C1 segment of cervical spinal cord (tissue), 14 donors: ENCODE measurements at places on chromosomes 3 and 15.

DNA sequence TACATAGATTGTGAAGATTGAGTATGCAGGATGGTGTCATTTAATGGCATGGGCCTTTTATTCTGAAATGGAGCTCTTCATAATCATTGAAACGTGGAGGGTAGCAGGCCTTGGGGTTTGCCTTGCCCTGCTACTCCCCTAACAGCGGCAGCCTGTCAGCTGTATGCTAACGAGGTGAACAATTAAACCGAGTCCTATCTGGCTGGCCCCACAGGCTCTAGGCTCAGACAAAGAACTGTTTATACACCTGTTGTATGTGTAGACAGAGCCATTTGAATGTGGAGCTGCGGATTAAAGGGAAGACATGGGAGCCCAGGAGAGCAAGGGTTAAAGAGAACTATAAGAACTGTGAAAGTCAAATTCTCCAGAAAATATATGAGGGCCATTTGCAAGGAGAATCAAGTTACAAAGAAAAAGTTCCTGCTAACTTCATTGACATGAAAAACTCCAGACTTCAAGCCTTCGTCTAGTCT lies 116.7 kb upstream of the CGNL1 start:
- no peak for DNase-seq

DNA sequence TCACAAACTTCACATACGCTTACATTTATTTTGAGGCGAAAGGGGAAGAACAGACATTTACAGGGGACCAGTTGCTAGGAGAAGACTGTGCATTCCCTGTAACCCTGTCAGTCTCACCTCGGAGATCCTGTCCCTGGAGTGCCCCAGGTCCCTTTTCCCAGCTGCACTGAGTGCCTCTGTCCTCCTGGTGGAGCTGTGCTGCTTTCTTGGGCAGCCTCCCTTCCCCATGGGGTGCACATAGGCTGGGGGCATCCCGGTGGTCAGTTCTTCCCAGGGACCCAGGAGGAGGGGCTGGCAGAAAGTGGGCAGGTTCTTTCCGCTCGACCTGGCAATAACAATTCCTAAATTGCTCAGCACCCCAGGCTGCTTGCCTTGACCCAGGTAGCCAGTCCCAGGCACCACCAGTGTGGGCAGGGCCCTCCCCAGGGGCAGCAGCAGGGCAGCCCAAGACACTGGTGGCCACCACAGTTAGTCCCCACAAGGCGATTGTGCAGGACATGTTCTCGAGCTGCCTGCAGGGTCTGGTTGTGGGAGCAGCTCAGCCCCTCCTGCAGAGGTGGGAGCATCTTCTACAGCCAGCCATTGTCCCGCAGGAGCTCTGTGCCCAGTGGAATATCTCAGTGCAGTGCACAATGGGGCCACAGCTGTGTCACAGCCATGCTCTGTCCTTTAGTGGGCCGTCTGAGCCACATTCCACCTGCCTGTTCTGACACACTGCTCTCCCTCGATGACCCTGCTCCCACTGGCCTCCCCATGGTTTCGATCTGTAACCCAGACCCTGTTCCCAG lies 36.3 kb downstream of the APBA2 start:
- no peak for DNase-seq

DNA sequence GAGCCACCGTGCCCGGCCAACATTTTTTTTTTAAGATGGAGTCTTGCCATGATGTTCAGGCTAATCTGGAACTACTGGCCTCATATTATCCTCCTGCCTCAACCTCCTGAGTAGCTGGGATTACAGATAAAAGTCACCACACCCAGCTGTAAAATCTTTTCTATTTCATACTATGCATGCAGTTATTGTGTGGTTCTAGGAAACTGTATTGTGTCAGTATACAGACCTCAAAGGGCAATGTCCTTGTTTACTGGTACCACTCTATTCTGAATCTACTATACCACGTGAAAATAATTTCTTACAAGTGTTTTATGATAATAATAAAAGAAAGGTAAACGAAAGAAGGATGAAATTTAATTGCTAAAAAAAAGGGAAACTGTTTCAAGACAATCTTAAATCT lies 123.5 kb upstream of the PTX3 start:
- DNase-seq: no peak

- DNase-seq: no peak
Measured at GRCh38 chr15:34109797-34110663, 8.1 kb downstream of the PGBD4 start.

GRCh38 chr3:182215881-182216280 lies 504.2 kb downstream of the SOX2 start:
- no peak for DNase-seq

DNA sequence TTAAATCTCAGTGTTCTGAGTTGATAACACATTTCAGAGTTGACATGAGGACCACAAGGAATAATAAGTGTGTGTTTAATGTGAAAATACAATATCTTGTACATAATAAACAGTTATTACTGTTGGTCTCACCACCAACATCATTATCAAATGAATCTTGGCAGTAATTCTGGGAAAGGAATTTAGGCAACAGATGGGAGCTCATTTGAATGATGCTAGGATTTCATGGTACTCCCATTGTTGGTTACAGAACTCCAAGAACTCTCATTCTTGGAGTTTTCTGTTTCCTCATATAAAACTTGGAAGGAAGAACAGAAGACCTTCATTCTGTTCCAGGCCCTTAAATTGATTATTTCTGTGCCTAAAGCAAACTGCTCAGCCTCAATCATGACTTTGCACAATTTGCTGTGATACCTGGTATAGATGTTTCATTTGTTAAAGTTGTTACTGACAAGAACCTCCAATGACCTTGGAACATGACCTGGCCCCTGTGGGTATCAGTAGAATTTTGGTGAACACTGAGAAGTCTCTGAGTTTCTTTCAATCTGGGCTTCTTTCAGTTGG lies 385.8 kb downstream of the LPP start:
- DNase-seq: no peak

- DNase-seq: peak; percentile 38
Measured at GRCh38 chr3:177041021-177041729, 156.1 kb downstream of the TBL1XR1 start.

GRCh38 chr3:58353722-58354553 lies 21.2 kb downstream of the PXK start:
- no peak for DNase-seq

- peak; percentile 8 for DNase-seq
Measured at GRCh38 chr3:16304061-16305010, 39.3 kb downstream of the OXNAD1 start.

- DNase-seq: no peak
Measured at GRCh38 chr3:40083066-40083465, 226.4 kb upstream of the EIF1B start.

- no peak for DNase-seq
Measured at GRCh38 chr15:61227269-61227949, 1.7 kb downstream of the RORA start.

- no peak for DNase-seq
Measured at GRCh38 chr15:58352026-58352929, 79.5 kb upstream of the LIPC start.

DNA sequence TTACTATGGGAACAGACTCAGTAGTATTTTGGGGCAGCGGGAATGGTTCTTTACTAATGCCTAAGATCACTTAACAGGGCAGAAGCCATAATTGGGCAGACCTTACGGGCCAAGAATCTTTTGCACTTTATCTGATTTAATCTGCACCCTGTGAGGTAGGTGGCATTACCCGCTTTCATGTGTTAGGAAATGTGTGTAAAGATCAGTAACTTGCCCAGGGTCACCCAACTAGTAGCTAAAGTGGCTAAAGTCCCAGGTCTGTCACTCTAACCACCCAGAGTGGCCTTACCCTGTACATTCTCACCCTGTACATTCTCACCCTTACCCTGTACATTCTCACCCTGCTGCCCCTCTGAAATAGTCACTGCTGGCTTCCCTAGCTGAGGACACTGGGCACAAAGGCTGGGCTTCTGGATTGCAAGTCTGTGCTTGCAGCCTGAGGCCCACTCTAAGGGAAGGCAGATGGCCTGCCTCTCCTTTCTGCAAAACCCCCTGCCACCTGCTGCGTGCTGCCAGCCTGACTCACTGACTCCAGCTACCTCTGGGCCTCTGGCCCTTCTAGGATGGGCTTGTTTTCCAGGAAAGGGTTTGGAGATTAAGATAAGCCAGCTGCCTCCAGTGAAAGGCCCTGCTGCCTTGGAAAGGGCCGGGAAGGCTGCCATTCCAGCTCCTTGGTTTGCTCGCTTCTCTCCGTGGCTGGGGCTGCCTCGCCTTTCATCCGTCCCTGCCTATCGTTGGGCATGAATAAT lies 37.5 kb upstream of the MYZAP start:
- no peak for DNase-seq

DNA sequence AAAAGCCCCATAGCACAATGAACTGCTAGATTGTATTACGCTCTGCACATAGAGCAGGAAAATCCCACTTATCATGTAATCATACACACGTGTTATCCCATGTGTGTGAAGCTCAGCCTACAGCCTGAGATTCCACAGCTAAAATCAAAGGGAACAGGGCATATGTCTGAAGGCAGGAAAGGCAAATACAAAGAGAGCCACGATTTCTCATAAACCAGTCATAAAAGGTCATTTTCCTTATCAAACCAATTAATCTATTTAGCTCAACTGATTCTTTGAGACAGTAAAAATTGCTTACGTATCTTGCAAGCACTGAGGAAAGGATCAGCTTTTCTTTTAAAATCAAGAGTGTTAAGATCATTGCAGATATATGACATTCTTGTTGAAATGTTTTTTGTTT lies 199.5 kb upstream of the TBL1XR1 start:
- no peak for DNase-seq

GRCh38 chr15:74829486-74829885 lies 3.1 kb downstream of the CPLX3 start:
- no peak for DNase-seq
